ENCODE measurements at places on chromosomes 12 and 14. TPM values are rescaled to one million over a fixed set of nuclear protein-coding genes. Genes with fewer than 3 reads are reported as not detected.

The PZP gene
- not detected for total RNA-seq

The FBXO34 gene
- total RNA-seq, result 35.9 TPM

The TAS2R8 gene
- total RNA-seq, result not detected

The GARIN6 gene
- not detected for total RNA-seq

The PELI2 gene
- total RNA-seq, result 0.11 TPM

The LTB4R2 gene
- 9.3 TPM for total RNA-seq

The SRSF5 gene
- total RNA-seq, result 309 TPM

The DPY19L2 gene
- 0.98 TPM for total RNA-seq

The NPFF gene
- total RNA-seq, result not detected

The SYNE3 gene
- total RNA-seq, result 1.2 TPM

The THAP2 gene
- total RNA-seq, result 1.2 TPM

The C1S gene
- 2.1 TPM for total RNA-seq

The HOXC9 gene
- total RNA-seq, result 1.5 TPM

The GPR137C gene
- total RNA-seq, result 0.63 TPM

The TSPAN19 gene
- total RNA-seq, result not detected

The MAPK1IP1L gene
- 75.9 TPM for total RNA-seq

The SRGAP1 gene
- total RNA-seq, result 11.0 TPM

The BDKRB1 gene
- total RNA-seq, result 0.69 TPM

The SPX gene
- total RNA-seq, result not detected

The AICDA gene
- total RNA-seq, result not detected

The HHIPL1 gene
- total RNA-seq, result 0.84 TPM

Data from PC-3 (cell line).